ENCODE measurements at places on chromosomes 16 and 17.

DNA sequence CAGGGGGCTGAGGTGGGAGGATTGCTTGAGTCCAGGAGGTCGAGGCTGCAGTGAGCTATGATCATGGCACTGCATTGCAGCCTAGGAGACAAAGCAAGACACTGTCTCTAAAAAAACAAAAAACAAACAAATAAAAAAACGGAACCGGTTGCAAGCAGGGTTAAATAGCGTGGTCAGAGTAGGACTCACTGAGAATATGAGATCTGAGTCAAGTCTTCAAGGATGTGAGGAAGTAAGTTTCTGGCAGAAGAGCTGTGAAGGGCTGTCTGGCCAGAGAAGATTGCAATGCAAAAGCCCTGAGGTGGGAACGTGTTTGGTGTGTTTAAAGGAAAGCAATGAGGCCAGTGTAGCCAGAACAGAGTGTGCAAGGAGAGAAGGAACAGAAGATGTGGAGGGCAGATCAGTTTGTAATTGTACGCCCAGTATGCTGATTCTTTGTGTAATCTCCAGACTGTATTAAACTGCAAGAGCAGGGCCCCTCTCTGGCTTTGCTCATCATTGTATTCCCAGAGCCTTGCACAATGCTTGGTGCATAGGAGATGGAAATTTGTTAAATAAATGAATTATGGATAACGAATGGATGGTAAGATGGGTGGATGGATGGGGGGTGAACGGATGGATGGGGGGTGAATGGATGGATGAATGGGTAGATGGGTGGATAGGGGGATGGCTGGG is 6.3 kb downstream of the G6PC1 start:
- no peak for DNase-seq

- no peak for DNase-seq
Observed at GRCh38 chr17:61029181-61029580, 351.5 kb downstream of the BCAS3 start.

DNA sequence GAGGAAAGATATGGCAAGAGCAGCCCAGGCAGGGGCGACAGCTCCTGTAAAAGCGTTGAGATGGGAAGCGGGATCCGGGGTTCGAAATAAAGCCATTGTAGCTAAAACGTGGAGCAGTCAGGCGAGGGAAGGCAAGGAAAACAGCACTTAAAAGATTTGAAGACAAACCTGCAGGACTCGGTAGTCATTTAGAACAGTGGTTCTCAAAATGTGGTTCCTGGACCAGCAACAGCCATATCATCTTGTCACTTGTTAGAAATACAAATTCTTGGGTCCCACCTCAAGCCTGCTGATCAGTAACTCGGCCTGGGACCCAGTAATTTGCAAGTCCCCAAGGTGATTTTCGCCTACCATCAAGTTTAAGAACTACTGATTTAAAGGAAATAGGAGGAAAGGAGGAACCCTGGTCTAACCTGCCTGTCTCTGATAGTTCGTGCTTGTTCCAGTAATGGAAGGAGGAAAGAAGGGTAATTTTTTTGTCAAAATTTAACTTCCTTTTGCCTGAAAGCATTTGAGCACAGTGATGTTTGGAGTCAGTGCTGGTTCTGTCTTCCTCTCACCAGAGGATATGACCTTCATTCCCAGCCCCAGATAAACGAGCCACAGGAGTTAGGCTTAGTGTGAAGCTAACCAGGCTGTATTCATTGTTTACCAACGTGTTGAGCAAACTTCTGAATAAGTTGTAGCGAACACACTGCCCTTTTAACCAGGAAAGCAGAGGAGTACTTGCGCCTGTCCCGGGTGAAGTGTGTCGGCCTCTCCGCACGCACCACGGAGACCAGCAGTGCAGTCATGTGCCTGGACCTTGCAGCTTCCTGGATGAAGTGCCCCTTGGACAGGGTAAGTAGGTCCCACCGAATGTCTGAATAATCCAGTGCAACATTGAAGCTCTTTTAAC is 1.1 kb downstream of the ORC6 start:
- no peak for DNase-seq

GRCh38 chr16:50121721-50122445 is 31.2 kb upstream of the TENT4B start:
- peak; percentile 14 for DNase-seq

- no peak for DNase-seq
Observed at GRCh38 chr17:1422885-1423284, 22.9 kb upstream of the YWHAE start.

DNA sequence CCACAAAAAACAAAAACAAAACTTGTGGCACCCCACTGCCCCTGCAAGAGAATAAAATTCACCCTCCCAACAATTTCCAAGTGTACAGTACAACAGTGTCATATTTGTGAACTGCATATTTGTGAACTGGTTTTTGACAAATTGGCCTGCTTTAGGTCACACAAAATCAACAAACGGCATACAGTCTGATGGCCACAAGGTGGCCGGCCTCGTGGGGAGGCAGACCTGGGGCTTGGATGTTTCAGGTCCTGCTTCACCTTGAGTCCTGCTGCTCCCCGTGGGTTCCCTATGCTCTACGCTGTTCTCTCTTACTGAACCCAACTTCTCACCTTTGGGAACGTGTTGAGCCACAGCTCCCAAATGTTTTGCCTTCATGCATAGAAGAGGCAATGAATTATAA is 102.2 kb downstream of the CDK5R1 start:
- DNase-seq: no peak

DNA sequence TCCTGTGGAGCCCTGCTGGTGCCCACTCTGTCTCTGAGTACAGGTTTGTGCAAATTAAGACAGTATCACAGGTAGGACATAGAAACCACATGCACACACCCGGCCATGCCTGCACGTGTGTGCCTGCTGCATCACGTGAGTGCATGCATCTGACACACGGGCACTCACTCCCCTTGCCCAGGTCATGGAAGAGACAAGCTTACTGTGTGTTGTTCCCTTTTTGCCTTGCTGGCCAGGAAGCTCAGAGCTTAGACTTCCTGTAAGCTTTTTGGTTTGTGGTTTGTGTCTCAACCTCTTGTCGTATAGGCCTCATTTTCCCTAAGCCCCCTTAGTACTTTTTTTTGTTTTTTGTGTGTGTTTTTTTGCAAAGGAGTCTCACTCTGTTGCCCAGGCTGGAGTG is 25.0 kb downstream of the ZNF469 start:
- DNase-seq: no peak

DNA sequence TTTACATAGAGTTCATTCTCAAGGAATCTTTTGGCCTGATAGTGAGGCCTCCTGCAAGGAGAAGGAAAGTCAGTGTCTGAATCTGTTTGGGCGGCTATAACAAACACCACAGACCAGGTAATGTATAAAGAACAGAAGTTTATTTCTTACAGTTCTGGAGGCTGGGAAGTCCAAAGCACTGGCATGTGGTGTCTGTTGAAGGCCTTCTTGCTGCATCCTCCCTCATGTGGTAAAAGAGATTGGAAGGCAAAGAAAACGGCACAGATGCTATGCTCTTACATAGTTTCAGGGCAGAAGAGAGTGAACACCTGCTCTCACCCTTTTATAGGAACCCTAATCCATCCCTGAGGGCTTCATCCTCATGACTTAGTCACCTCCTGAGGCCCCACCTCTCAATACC is 31.2 kb upstream of the DNAJA2 start:
- DNase-seq: no peak
